ENCODE measurements at places on chromosomes 6 and 20.

DNA sequence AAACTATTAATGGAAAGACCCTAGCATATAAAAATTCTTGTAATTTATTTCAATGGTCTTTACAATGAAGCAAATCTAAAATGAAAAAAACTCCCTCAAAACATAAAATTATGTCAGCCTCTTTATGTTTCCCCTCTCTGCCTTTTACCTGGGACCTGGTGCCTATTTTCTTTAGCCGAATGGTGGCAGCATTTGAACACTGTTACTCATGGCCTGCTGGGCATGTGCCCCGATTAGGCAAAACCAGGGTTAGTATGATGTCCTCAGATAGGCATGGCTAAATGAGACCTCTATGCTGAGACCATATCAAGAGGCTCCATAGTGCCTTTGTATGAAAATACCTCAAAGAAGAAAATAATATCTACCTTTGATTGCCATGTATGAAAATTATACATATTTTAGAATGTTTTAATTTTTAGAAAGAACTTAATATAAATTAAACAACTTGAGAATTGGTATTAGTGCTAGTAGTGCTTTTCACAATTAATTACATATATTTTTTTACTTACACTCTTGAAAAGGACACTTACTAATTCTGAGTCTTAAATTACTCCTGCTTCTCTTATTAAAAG, 22.5 kb upstream of the C6orf58 start:
- DNase-seq, result no peak

- no peak for DNase-seq
Measured at GRCh38 chr6:21601932-21602390, 8.4 kb downstream of the SOX4 start.

- DNase-seq, result no peak
Measured at GRCh38 chr20:17835934-17836300, 132.7 kb downstream of the SNX5 start.

GRCh38 chr6:29653452-29654038, 3.3 kb upstream of the MOG start:
- no peak for DNase-seq

- no peak for DNase-seq
Measured at GRCh38 chr6:79250107-79250514, 15.6 kb upstream of the HMGN3 start.

DNA sequence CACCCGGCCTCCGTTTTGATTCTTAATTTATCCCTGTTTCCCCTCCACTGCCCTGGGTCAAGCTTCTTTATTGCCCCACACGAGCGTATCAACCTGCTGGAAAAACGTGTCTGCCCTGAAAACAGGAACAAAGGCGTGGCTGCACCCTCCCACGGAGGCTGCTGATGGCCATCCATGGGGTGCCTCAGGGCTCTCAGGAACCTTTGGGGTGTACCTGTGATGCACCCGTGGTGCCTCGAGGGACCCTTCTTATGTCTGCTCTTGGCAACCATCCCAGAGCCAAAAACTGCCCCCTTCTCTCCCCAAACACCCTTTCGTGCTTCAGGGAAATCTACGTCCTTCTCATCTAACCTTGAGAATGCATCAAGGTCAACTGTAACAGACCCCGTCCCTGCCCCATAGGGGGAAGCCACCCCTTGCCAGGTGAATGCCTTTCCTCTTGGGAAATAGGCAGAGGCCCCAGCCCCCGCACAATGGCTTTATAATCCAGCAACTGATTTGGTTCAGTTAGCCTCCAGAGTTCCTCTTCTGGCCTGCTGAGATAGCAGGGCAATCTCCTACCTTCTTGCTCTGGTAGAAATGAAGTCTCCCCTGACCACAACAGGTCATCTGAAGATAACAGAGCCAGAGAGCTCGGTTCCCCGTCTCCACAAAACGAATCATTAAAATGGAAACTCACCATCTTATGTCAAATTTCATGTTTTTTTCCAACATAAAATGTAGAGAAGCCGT, 29.4 kb downstream of the PSMG4 start:
- no peak for DNase-seq
